ENCODE measurements at places on chromosomes 1 and 21.
A peak's percentile ranks its signal among the peaks of the same experiment; 100 is the strongest.

- DNase-seq = no peak
Measured at GRCh38 chr1:21117597-21118001, 59.1 kb downstream of the EIF4G3 start.

DNA sequence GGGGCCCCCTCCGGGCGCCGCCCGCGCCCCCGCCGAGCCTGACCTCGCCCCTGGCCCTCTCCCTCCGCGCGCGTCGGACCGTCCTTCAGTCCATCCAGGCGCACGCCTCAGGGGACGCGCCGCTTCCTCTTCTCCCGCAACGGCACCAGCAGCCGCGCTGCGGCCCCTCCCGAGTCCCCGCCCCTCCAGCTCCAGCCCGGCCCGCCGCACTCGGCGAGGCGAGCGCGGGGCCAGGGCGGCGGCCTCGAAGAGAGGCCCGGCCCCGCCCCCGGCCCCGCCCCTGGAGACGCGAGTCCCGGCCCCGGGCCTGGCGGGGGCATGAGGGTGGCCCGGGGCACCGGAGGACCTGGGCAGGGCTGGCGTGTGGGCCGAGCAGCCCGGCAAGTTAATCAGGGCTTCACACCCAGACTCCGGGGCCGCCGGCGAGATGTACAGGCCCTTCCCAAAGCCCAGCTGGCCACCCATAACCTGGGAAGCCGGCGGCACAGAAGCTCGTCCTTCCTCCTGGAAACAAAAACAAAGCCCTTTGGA, at the start of gene IGSF3:
IGSF3 (minus strand) TSS at position 159 of the 531 bp plus-strand sequence. CDS start 1,407 bp downstream, outside the sequence.
- peak; percentile 76 for DNase-seq

DNA sequence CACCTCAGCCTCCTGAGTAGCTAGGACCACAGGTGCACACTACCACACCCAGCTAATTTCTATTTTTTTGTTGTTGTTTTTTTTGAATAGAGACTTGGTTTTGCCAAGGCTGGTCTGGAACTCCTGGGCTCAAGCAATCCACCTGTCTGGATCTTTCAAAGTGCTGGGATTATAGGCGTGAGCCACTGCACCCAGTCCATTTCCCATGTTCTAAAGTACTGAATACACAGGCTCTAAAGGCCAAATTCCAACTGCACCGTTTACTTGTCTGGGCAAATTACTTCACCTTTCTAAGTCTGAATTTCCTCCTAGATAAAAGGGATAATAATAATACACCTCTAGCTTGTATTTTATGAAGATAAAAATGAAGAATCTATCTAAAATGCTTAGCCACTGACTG, 39.6 kb downstream of the FRRS1 start:
- DNase-seq = no peak

GRCh38 chr1:203186446-203187303, at the start of gene CHI3L1:
CHI3L1 (minus strand) TSS chr1:203186704; CDS start chr1:203186623, 81 bp downstream.
- no peak for DNase-seq

- no peak for DNase-seq
Measured at GRCh38 chr1:115620453-115620852, 21.3 kb upstream of the VANGL1 start.

GRCh38 chr1:98490099-98490498, 171.4 kb upstream of the SNX7 start:
- no peak for DNase-seq

DNA sequence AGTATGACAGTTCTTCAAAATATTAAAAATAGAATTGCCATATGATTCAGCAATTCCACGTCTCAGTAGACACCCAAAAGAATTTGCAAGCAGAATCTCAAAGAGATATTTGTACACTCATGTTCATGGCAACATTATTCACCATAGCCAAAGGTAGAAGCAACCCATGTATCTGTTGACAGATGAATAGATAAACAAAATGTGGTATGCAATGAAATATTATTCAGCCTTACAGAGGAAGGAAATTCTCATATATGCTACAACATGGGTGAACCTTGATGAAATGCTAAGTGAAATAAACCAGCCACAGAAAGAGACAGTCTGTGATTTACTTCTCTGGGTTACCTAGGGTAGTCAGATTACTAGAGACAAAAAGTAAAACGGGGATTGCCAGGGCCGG, 47.0 kb downstream of the NAV1 start:
- no peak for DNase-seq

DNA sequence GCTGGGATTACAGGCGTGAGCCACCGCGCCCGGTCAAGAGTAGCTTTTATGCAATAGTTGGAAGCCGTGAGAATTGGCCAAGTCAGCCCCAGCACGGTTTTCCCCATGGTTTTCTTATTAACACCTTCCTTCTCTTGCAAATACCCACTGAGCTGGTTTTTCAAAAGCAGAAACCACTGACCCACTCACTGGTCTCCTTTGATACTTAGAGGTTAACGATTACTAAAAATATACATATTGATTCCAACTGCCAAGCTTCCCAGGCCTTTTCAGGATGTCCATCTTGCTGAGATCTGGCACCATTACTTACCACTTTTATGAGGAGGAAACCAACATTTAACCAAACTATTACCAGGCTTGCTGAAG, 25.9 kb upstream of the TARDBP start:
- DNase-seq = no peak

DNA sequence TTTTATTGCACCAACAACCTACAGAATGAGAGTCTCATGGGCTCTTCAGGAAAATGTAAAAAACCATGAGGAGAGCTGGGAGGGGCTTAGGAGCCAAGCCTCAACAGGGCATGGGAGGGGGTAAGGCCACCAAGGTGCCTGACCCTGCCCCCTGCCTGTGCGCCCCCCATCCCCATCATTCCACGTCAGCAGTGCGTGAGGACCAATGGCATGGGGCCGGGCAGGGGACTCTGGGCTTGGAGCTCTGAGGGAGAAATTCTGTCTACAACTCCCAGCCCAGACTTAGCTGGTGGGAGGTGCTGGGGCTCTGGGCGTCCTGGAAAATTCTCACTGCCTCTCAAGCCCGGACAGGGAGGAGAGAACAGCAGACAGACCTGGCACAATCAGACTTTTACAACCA, 5.2 kb upstream of the CAMK2N1 start:
- DNase-seq = no peak

- peak; percentile 76 for DNase-seq
Measured at GRCh38 chr1:150567717-150568593, 11.5 kb downstream of the MCL1 start.

DNA sequence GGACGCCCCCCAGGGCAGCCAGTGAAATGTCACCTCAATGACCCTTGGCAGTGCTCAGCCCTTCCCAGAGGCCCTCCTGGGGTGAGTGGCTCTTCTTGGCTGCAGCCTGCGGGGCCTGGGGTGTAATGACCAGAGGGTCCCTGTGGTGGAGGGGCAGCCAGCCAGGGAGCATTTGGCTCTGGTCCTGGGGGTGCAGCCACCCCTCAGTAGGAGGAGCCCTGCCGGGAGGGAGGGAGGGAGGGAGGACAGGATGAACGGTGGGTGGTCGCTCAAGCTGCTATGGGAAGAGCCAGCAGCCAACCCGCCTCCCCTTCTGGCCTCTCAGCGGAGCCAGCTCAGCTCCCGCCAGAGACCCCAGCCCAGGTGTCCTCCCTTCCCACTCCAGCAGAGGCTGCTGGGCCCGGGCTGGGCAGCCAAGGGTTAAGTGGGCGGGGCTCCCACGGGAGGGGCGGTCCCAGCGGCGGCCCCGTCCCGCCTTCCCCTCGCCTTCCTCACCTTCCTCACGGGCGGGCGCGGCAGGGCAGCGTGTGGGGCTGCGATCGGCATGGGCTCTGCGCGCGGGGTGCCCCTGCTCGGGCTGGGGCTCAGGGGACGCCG, 9.0 kb upstream of the PLCH2 start:
- DNase-seq = peak; percentile 53

GRCh38 chr1:67830928-67831830, 2.1 kb downstream of the GNG12 start:
- DNase-seq = no peak

DNA sequence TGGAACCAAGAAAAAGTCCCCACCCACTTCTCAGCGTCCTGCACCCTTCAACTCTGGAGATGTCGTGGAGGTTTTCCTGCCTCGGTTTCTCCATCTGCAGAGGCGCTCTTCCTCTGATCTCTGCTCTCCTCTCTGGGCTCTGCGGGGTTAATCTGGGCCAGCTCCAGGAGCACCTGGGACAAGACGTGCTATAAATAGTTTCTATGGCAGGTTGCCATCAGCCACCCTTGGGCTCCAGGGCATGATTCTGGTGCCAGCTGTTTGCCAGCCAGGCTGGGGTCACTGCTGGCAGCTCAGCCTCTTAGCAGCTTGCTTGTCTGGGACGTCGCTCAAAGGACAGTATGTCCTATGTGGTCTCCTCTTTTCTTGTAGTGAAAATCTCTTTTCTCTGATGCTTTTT, 137.1 kb downstream of the ACTL8 start:
- DNase-seq = no peak

- peak; percentile 74 for DNase-seq
Measured at GRCh38 chr1:220487297-220487820, 40.6 kb upstream of the MARK1 start.

- DNase-seq = peak; percentile 67
Measured at GRCh38 chr1:202237052-202237451, 43.5 kb downstream of the LGR6 start.

DNA sequence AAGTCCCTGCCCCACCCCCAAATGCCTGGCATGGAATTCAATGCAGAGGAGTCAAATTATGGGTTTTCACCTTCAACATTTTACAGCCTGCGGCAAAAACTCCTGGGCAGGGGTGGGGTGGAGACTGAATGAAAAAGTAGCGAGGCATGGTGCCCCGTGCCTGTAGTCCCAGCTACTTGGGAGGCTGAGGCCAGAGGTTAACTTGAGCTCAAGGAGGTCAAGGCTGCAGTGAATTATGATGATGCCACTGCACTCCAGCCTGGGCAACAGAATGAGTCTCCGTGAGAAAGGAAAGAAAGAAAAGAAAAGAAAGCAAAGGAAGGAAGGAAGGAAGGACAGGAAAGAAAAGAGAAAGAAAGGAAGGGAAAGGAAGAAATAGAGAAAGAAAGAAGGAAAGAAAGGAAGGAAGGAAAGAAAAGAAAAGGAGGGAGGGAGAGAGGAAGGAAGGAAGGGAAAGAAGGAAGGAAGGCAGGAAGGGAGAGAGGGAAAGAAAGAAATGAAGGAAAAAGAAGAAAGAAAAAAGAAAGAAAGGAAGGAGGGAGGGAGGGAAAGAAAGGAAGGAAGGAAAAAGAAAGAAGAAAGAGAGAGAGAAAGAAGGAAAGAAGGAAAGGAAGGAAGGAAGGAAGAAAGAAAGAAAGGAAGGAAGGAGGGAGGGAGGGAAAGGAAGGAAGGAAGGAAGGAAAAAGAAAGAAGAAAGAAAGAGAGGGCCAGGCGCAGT, 11.1 kb downstream of the LEMD1 start:
- no peak for DNase-seq

- DNase-seq = no peak
Measured at GRCh38 chr1:53704804-53705445, 34.0 kb downstream of the GLIS1 start.

DNA sequence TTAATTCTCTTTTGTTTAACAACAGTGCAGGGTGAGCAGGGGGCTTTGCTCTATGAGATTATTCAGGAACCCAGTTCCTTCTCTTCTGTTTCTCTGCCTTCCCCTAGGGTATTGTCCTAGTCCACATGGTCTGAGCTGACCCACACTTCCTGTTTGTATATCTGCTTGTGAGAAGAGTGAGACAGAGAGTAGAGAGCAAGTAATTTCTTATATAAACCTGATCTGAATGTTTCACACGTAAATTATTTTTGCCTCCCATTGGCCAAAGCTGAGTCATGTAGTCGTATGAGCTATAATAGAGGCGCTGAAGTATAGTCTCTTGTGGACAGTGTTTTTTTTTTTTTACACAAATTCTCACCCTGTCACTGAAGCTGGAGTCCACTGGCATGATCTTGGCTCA, 134.2 kb upstream of the SERTAD4 start:
- no peak for DNase-seq

DNA sequence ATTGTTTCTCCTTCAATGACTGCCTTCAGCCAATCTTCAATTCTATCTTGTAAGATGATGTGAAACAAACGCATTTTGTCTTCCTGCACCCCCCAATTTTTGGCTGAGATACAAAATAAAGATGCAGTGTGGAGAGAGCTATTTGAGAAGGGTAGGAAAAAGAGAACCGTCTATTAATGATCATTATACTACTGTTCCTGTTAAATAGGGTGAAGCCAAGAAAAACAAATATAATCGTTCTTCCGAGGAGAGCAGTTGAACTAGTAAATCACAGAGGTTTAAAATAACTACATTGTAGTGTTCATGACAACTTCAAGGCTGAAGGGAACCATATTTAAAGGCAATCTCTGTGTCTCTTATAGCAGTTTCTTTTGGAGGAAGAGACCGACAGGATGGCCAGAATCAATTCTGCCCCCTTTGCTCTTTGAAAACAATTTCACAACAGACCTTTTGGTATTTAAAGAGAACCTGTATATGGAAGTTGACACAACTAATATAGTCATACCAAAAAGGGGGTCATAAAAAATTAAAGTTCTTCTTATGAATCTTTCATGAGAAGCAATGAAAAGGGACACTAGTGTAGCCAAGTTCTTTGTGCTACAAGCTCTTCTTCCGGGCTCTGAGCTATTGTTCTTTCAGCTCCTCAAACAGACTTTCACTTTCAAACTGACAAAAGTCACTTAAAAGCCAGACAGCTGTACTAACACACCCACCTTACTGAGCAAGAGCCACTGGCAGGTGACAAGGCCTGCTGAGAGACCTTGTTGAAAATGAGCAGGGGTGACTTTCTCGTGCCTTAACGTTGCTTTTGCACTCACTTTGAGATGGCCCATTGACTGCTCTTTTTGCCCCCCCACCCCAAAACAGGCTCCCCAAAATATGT, 30.9 kb downstream of the PROX1 start:
- peak; percentile 11 for DNase-seq

GRCh38 chr1:22646384-22646783, 3.0 kb downstream of the C1QC start:
- DNase-seq = no peak

- no peak for DNase-seq
Measured at GRCh38 chr1:26012864-26013263, 8.7 kb upstream of the EXTL1 start.

GRCh38 chr1:207996636-207997035, 85.7 kb upstream of the CD34 start:
- DNase-seq = no peak

DNA sequence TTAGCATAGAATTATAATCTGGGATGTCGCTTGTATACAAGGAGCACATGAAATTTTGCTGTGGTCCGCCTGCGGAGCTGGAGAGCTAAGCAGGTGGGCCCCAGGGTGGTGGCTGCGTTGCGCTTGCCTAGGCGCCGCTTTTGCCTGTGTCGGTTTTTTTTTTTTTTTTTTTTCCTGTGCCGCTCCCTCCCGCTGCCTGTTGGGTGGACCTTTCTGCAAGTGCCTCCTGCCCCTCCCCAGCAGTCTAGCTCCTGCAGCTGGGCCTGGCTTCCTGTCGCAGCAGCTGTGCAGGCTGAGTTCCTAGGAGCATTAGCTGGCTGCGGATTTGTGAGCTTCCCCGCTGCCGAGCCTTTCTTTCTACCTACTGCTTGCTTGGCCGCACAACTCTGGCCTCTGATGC, 20.6 kb downstream of the PYHIN1 start:
- no peak for DNase-seq

- DNase-seq = no peak
Measured at GRCh38 chr1:221605569-221605968, 136.3 kb downstream of the DUSP10 start.

DNA sequence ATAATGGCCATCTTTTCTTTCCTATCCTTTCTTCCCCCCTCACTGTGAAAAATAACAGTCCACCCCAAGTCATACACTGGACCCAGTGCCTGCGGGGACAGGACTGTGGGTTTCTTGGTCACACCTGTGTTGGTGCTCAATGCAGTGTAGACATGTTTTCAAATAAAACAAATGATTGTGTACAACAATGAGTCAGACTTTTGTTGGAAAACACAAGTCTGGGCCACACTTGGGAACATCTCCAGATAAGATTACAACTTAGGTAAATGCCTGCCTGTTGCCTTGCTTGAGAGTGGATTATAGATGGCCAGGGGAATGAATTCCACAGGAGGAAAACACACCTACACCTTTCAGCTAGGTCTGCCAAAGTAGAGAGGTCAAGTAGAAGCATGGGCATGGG, 34.1 kb downstream of the PDPN start:
- no peak for DNase-seq

Data from activated CD4-positive, alpha-beta T cell treated with anti-CD3 and anti-CD28 coated beads for 36 hours (primary cell).